ENCODE measurements at places on chromosomes 12 and 14.
A peak's percentile ranks its signal among the peaks of the same experiment; 100 is the strongest.

- no peak for DNase-seq
These were observed 13.6 kb downstream of the ABCD2 start for GRCh38 chr12:39605996-39606395.

DNA sequence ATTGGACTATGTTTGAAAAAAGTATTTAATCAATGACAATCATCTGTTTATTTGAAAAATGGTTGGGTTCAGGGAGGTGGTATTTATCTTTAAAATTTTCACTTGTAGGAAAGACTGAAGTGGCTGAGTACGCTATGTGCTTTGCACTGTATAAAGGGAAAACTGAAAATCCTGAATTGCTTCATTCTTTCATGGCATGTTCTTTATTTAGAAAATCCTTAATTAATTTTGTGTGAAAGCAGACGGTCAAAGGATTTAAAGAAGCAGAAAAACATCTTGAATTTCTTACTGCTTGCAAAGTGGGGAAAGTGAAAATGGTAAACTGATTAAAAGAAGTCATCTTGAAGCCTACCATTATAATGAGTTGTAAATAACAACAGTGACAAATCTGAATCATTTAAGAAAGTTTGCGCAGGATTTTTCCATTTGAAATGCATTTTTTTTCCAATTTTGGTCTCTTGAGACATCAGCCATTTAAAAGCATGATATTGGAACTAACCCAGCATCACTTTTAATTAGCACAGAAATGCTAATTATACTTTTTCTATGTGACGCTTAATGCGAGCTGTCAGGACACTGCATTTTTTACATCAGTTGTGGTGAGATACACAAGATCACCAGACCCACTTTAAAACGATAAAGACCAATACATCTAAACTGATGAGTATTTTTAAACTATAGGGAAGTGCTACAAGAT lies 169.0 kb downstream of the NEDD1 start:
- no peak for DNase-seq

DNA sequence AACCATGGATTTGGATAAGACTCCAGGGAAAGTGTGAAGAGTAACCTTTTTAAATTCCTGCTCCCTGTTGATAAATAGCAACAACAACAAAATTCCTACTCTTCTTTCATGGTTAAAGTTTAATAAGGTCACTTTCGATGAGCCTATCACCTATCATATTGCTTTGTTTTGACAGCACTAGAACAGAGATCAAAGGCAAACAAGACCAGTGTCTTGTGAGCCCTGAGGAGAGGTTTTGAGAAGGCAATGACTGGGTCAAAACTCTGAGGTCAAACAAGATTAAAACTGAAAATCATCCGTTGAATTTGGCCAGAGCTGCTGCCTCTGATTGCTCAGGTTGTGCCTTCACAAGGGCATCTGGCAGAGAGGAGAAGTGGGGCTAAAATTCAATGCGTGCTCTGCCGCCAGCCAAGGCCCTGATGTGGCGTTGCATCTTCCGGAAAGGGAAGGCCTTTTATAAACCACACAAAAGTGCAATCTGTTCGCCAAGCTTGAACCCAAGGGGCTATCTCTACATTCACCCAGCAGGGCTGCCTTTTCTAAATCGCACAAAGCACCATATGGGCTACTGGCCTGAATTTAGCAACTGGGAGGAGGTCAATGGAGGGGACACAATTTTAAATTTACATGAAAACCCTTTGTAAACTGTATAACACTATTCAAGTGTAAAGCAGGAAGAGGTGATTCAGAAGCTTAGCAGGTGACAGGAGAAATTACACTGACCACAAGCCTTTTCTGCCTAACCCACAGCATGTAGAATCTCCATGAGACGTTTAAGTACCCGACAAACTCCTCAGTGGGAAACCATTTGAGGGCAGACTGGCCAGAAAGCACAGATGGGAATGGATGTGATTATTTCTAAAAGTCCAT lies 140.8 kb downstream of the DAD1 start:
- no peak for DNase-seq

DNA sequence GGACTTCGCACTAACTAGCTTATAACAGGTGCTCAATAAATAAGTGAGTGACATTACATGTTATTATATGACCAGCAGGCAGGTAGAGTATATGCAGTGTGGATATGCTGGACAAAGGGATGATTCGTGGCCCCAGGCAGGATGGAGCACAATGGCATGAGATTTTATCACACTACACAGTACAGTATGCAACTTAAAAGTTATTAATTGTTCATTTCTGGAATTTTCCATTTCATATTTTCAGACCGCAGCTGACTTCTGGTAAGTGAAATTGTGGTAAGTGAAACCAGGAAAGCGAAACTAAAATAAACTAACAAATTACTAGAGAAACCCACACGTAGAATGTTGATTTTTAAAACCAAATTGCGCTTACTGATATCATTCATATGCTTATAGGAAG lies 3.3 kb downstream of the PARP11 start:
- DNase-seq = no peak

DNA sequence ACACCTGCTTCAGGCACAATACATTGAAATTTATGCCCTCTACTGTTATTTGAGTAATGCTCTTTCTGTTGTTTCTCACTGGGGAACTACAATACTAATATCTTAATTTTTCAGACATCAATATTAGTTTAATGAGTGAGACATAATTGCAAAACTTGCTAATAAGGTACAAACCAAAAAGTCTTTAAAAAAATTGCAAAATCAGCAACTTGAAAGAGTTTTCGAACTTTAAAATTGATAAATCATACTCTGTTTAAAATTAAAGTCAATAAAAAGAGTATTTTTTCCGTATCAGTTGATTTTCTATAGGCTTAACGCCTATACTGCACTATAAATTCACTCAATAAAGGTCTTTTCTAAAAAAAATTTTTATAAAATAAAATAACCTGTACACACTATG lies 1735.9 kb upstream of the SEL1L start:
- no peak for DNase-seq

GRCh38 chr12:64568298-64568697 lies 42.0 kb upstream of the RASSF3 start:
- DNase-seq = no peak

- DNase-seq = no peak
These were observed 302.4 kb upstream of the SFSWAP start for GRCh38 chr12:131408484-131408883.

DNA sequence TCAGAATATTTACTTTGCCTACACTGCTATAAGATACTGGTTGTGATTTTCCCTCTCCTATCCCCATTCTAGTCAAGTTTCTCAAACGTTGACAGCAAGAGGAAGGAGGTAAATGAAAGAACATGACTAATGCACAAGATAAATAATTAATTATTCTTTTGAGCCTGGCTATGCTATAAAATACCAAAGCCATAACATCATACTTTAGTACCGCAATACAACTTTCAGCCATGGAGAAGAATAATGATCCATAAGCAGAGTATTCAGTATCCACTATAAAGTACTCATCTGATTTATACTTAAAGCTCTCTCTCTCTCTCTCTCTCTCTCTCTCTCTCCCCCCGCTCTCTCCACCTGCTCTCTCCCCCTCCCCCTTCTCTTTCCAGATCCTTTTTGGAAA lies 41.3 kb downstream of the TDG start:
- no peak for DNase-seq

GRCh38 chr12:93968536-93969285 lies 179.7 kb upstream of the PLXNC1 start:
- DNase-seq = no peak

DNA sequence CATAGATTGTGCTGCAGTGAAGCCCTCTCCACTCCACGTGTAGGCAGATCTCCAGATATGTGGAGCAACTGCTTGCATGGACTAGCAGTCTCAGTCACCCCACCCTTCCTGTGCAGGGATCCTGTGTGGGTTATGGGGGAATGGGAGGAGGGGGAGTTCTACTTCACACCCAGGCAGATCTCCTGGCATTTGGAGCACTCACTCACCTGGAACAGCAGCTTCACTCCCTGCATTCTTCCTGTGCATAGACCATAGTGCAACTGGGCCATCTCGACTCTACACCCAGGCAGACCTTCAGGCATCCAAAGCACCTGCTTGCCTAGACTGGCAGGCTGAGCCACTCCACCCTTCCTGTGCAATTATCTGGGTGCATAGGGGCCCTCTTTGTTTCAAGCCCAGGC lies 96.0 kb upstream of the PCED1B start:
- DNase-seq = no peak

- no peak for DNase-seq
These were observed 15.6 kb upstream of the MCRS1 start for GRCh38 chr12:49583366-49584094.

- DNase-seq = no peak
These were observed 1.5 kb downstream of the SLC7A8 start for GRCh38 chr14:23181946-23182345.

- no peak for DNase-seq
These were observed 7.2 kb downstream of the MYL6 start for GRCh38 chr12:56165369-56165768.

DNA sequence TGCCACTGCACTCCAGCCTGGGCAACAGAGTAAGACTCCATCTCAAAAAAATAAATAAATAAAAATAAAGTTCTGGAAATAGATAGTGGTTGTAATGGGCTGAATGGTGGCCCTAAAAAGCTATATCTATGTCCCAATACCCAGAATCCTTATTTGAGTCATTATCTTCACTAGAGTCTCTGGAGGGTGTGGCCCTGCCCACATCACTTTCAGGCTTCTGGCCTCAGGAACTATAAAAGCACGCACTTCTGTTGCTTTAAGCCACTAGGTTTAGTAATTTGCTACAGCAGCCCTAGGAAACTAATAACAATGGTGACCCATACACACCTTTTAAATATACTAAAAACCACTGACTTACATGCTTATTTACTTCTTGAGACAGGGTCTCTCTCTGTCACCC lies 49.9 kb downstream of the MAP3K9 start:
- DNase-seq = no peak

DNA sequence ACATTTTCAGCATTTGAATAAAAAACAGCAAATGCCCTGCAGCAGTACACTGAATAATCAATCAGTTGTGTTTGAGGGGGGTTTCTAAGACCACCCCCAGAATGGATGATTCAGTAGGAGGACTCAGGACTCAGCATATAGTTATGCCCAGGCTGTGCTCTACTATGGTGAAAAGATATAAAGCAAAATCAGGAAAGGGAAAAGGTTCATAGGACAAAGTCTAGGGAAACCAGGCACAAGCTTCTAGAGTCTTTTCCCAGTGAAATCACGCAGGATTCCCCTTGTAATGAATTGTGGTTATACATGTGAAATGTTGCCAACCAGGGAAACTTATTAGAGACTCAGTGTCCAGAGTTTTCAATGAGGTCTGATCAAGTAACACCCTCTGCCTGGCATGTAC lies 25.0 kb upstream of the SLC17A8 start:
- DNase-seq = no peak

GRCh38 chr12:57389033-57389432 lies 41.8 kb downstream of the R3HDM2 start:
- DNase-seq = no peak

DNA sequence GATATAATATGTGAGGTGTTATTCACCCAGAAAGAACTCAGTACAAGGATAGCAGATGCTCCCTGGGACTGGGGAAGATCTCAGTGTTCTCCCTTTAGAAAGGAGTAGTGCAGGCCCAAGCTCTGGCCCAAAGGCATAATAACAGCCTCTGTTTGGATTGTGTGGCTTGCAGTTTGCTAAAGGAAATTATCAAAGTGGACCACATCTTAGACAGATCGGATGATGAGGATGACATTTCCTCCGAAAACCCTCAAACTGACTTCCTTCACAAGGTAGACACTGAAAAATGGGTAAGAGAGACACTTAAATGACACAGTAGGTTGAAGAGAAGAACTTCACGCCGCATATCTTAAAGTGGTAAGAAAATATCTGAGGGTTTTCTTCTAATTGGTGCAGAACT lies 26.1 kb downstream of the SMCO2 start:
- no peak for DNase-seq

- peak; percentile 28 for DNase-seq
These were observed 7.3 kb downstream of the PHB2 start for GRCh38 chr12:6963016-6963731.

GRCh38 chr12:6327229-6328041 lies 14.4 kb downstream of the TNFRSF1A start:
- no peak for DNase-seq

DNA sequence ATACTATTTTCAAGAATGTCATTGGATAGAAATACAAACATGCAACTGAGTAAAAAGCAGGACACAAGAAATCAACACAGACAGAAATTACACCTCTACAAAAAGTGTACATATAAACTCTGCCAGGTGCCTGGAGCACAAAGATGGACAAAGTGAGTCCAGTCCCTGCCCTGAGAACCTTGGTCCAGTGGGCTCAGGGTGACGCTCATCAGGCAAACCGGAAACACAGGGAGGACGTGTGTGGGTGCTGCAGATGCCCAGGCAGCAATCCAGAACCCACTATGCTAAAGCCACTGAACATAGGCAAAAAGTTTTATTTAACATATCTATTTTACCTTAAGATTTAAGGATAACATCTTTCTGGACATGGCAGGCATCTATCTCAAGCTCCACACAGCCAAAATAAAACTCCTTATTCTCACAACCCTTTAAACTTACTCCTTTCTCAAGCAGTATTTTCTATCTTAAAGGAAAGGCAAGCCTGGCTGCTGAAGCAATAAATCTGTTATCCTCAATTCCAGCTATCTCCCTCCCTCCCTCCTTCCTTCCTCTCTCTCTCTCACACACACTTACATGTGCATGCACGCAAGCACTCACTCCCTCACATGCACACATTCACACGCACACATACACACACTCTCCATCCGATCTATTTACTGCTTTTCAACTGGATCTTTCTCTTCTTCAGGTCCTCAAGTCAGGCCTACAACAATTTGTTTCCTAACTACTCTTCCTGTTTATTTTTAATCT lies 10.2 kb downstream of the PPP1R13B start:
- DNase-seq = no peak

DNA sequence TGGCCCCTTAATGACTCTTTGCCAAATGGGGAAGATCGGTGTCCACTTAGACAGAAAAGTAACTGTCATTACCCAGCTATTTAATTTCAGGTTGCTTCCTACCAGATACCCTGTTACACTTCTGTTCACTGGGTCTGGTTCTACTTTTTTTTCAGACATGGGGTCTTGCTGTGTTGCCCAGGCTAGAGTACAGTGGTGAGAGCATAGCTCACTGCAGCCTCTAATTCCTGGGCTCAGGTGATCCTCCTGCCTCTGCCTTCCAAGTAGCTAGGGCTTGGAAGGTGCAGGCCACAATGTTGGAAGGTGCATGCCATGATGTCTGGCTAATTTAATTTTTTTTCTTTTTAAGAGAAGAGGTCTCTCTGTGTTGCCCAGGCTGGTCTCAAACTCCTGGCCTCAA lies 147.0 kb upstream of the ARHGAP5 start:
- no peak for DNase-seq

- DNase-seq = peak; percentile 64
These were observed 12.2 kb downstream of the DEGS2 start for GRCh38 chr14:100147181-100147631.

Measured in GM13976 (cell line).